ENCODE measurements at places on chromosomes 3 and 15.

DNA sequence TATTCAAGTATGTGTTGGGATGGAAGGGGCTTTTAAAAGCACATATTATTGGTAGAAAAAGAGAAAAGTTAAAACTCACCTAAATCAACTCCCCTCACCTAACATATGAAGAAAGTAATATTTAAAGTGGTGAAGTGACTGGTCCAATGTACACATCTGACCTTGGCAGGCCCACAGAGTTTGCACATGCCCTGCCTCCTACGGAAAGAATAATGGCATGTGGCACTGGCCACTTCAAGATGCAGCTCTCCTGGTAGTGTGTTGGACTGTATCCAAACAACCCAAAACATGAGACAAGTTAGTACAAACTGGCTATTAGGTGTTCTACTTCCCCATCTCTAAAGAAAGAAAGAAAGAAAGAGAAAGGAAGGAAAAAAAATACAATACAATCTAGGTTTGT is 117.1 kb downstream of the MECOM start:
- no peak for DNase-seq

GRCh38 chr15:30042556-30042955 is 40.2 kb upstream of the GOLGA8J start:
- DNase-seq = no peak

- DNase-seq = no peak
Measured at GRCh38 chr3:183816681-183817510, 8.5 kb downstream of the MAP6D1 start.

DNA sequence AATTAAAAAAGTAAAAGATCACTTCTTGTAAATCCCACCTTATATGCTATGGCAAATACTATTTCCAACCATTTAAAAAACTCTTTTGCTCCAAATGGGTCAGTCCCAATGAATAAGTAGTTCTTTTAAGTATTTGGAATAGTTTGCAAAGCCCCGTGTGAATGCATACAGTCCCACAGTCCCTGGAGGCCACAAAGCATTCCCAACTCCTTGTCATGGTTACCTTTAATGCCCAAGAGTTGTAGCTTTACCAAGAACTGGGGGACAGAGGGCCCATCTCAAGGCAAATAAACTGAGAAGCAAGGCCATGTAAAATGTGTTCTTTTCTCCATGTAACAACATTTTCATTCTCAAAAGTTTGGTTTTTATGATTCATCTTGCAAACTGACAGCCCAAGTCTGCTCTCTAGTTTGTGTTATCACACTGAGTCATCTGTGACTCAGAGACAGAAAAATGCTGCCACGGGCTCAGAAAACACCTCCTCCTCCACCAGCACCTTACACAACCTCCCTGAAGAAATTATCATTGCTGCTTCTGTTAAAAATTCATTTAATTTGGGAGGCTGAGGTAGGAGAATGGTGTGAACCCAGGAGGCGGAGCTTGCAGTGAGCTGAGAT is 336.2 kb downstream of the ERC2 start:
- DNase-seq = peak; percentile 81

- no peak for DNase-seq
Measured at GRCh38 chr15:79307251-79307650, 3.7 kb upstream of the TMED3 start.

GRCh38 chr15:32732574-32733157 is 14.9 kb downstream of the GREM1 start:
- DNase-seq = no peak

DNA sequence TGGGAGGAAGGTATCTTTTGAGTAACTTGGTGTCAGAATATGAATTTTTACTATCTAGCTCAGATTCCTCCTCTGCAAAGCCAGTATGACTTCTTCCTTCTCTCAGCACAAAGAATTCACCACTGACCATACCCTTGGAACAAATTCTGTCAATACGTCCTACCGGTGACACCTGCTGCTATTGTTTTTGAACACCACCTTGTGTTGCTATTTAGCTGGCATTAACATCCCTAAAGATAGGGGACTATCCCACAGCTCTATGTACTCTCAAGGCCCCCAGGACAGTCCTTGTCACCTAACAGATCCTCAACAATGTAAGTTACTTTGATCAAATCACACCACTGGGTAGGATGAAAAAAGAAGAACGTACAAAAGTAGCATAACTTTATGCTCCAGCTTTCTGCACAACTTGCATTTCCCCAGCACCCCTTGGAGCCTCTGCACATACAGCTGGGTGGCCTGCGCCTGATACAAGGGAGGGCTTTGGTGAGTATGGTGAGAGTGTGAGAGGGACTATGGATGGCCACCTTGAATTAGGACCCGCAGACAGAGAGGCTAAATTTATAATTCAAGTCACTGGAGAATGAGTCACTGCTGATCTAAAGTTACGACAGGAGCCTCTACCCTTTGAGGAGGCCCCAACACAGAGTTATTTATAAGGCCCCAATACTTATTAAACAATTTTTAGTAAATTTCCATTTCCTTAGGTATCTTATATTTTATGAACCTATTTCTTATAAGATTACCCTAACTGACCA is 2.3 kb upstream of the COLQ start:
- DNase-seq = no peak

GRCh38 chr3:43289401-43289800 is 3.1 kb downstream of the SNRK start:
- no peak for DNase-seq

Data from RCC 7860 (cell line).